ENCODE measurements at places on chromosomes 1 and 21. TPM values are rescaled to one million over a fixed set of nuclear protein-coding genes. Genes with fewer than 3 reads are reported as not detected.

GNG12 gene
- total RNA-seq, result 128 TPM

TCHHL1 gene
- 0.42 TPM for total RNA-seq

GRCh38 chr1:80594013-80594412, 1206.7 kb upstream of the ADGRL2 start:
- DNase-seq, result no peak

DNA sequence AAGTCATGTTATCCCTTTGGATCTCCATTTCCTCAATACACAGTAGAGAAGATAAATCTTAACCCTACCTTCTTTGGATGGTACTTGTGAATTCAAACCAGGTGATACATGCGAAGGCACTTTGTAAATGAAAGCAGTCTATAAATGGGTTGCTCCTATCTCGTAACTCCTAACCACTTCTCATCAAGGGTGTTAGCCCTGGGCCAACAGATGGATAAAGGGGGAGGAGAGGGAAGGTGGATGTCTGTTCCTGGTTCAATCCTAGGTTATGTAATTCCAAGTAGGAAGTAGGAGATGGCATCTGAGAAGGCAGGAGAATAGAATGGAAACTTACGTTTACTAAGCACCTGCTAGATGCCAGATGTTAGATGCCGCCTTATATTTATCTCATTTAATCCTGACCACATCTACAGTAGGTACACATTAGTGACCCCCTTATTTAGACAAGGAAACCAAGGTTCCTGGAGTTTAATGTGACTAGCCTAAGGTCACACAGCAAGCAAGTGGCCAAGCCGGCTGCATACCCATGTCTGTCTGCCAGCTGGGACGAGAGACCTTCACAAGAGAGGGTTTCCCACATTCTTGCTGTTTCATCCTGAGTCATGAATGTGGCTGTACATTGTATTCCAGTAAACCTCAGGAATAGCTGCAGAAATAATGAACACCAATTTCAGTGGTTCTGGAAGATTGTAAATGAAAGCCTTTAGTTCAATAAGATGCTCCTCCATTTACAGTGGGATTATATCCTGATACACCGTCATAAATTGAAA, 47.7 kb downstream of the ELAVL4 start:
- DNase-seq, result no peak

DNA sequence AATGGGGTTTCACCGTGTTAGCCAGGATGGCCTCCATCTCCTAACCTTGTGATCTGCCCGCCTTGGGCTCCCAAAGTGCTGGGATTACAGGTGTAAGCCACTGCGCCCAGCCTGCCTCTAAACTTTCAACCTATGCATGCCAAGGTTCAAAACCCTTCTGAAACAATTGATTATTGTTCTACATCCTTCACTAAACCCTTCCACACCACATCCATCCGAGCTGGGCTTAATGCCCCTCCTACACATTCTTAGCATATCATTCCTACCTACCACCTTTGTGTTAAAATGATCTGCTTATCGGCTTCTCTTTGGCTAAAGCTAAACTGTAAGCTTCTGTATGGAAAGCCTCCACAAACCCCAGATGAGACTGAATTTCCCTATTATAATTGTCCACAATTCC, 40.8 kb upstream of the DOCK7 start:
- DNase-seq, result no peak

- DNase-seq, result no peak
Measured at GRCh38 chr1:44290250-44291094, 64.6 kb downstream of the ERI3 start.

Data from mesenteric fat pad (tissue), 1 donor.